Stimulated activated CD4-positive, alpha-beta T cell treated with anti-CD3 and anti-CD28 coated beads, Interleukin-4, amount 100 ng/mL, for 4 hours (primary cell): ENCODE measurements at places on chromosomes 16 and 17.
A peak's percentile ranks its signal among the peaks of the same experiment; 100 is the strongest.

DNA sequence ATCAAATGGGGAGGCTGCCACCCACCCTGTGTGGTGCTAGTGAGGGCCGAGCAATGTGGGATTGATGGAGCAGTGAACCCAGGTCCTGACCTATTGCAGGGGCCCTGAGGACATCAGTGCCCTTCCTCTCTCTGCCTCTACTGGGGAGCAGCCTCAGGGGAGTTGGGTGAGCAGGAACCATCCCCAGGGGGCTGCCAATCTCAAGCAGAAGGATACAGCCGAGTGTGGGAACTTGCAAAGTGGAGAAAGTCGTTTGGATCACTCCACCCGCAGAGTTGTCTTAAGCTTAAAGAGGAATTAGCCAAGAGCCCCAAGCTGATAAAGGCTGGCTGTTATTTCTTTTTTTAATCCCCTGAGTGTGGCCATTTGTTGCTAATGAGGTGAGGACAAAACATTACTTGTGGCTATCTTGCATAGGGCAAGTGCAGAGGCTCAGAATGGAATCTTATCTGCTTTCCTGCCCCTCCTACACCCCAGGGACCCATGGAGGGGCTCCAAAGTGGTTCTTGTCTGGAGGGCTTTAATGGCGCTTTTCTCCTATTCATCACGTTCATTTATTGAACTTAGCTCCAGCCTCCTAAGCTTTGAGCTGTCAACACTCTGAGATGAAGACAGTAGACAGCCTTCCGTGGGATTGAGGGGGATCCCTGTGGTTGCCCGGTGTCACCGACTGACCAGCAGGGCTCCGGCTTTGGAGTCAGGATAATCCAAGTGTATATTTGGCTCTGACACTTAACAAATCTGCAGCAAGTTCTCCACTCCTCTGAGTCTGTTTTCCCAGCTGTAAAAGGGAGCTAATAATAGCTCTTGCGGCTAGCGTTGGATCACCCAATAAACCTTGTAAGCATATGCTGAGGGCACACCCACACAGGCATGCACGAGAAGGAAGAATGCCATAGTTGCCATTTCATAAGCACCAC, 45.1 kb downstream of the MYH11 start:
- DNase-seq: no peak

DNA sequence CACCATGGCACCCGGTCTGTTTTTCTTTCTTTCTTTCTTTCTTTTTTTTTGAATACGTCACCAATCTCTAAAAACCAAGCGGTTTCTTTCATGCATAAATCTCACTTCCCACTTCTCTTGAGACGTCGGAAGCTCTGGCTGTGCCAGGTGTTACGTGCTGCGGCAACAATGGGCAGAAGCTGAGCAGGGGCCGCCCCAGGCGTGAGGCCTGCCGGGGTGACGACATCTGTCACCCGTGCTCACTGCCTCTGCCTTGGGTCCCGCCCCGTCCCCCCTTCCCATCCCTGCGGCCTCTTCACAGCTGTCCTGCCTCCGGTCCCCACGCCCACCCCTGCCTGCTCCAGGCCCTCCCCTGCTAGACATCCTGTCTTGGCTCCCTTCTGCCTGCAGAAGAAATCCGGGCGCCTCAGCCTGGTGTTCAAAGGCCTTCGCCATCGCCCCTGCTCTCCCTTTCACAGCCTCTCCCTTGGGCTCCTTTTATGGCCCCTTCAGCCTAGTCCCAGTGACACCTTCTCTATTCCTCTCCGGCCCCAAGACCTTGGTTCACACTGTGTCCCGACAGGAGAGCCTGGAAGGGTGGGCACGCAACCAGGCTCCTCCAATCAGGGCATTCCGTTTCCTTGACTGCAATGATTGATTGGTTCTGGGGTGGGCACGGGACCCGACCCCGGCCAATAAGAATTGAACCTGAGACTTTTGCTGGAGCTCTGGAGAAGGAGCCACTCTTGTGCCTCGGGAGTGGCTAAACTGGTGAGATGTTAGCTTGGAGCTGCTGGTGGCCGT, 4.8 kb downstream of the P2RX1 start:
- peak; percentile 62 for DNase-seq

DNA sequence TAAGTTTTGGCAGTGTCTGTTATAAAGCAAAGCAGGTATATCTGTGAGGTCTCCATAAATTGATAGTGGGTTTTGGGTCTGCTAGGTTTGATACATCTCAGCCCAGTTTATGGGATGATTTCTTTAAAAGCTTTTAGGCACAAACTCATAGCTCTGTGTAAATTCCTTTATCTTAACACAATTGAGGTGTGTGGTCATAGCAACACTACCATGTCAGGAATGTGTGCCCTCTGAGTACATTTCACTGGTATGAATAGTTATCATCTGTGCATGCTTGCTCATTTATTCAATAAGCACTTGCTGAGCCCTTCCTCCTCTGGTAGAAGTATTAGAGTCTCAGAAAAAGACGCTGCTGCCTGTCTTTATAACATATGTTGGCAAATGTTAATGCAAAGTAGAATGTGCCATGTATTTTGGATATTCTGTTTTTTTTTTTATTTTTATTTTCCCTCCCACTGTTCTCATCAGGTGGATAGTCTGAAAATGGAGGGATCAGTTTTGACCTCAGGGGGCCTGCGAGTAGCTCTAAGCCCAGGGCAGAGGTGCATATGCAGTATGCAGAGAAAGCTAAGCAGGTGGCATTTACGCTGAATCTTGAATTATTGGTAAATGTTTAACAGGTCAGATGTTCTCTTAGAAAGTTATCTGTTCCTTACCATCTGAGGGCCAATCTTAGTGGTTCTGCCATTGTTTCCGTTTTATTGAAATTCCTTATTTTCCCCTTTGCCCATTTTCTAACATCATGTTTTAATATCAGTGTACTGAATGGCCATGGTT, 90.7 kb downstream of the WNT3 start:
- DNase-seq: no peak

- no peak for DNase-seq
Measured at GRCh38 chr17:50209472-50210239, 8.2 kb upstream of the COL1A1 start.

DNA sequence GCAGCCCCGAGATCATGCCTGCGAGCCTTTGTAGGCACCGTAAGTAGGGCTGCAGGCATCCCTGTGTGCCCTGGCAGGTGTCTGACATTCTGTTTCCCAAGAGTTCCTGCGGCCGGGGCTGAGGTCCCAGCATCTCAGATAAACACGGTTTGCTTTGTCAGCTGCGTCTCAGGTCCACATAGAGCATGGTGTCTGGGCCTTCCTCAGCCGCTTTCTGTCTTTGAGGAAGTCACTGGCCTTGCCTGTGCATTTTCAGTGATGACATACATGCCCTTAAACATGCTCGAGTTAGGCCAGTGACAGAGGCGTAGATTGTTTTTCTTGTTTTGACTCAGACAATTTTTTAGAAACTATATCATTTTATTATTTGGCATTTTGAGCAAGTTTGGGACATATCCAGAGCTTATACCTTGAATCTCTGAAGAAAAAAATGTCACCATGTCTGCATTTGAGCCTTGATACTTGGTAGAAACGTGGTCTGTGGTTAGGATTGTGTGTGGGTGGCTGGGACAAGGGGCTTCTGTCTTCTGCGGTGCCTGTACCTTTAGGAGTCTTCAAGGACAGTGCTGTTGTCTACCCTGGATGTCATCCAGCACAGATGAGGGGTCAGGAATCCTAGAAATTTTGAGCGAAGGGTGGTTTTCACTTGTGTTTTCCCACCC, 105.8 kb downstream of the SNX29 start:
- no peak for DNase-seq

- DNase-seq: no peak
Measured at GRCh38 chr16:66906916-66907836, 11.5 kb downstream of the CDH16 start.

DNA sequence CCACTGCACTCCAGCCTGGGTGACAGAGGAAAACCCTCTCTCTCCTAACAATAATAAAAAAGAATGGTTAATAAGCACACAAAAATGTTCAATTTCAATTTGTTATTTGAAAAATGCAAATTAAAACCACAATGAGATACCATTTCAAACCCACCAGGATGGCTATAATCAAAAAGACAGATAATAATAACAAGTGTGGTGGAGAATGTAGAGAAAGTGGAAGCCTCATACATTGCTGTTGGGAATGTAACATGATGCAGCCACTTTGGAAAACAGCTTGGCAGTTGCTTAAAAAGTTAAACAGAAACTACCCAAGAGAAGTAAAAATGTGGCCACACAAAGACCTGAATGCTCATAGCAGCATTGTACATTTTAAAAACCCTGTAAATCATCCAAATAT, 51.8 kb upstream of the MAP3K14 start:
- no peak for DNase-seq
